Amygdala (tissue), 56 donors: ENCODE measurements at places on chromosomes 3 and 15.

- no peak for DNase-seq
Measured at GRCh38 chr3:115517457-115518050, 105.8 kb upstream of the GAP43 start.

DNA sequence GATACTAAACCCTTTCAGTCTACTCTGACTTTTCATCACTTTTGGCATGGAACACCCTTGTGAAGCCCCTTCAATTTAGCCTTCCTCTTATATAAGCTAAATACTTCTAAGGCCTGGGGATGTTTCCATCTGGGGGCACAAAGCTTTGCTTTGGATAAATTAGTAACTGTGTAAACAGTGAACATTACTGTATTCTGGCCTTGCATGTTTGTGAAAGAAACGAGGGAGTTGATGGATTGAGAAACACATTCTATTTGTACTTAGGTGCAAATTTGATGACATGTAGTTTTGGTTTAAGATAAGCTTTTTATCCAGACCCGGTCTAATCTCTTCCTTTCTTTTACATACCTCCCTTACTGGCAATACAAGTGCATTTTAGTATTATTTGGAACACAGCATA is 19.7 kb downstream of the PSMD6 start:
- DNase-seq, result no peak

- no peak for DNase-seq
Measured at GRCh38 chr15:38041576-38041975, 107.1 kb downstream of the TMCO5A start.

DNA sequence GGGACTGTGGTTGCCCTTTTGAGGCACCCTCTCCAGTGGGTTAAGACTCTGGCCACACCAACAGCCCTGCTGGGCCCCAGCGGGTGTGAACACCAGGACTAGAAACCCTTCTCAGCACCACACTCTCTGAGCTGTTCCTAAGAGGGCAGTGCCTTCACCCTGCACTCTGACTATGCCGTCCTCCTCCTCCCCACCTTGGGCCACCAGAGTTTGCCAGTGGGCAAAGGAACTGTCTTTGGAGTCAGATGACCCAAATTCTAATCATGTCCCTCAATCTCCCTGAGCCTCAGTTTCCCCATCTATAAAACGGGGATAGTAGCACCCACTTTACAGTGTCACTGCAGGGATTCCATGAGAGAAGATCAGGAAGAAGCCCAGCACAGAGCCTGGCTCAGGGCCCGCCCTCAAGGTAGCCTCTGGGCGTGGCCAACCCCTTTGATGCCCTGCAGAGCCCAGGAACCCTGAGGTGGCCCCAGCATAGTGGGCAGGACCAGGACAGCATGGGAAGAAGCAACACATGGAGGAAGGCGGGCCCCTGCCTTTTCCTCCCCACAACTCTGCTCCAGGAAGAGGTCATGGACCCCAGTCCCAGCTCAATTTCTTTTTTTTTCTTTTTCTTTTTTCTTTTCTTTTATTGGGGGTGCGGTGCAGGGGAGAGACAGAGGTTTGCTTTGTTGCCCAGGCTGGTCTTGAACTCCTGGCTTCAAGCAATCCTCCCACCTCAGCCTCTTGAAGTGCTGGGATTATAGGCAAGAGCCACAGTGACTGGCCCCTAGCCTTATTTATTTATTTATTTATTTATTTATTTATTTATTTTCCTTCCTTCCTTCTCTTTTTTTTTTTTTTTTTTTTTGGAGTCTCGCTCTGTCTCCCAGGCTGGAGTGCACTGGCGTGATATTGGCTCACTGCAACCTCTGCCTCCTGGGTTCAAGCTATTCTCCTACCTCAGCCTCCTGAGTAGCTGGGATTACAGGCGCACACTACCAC is 115.7 kb upstream of the LINGO1 start:
- DNase-seq, result no peak

GRCh38 chr3:134477938-134478337 is 7.8 kb downstream of the ANAPC13 start:
- no peak for DNase-seq

DNA sequence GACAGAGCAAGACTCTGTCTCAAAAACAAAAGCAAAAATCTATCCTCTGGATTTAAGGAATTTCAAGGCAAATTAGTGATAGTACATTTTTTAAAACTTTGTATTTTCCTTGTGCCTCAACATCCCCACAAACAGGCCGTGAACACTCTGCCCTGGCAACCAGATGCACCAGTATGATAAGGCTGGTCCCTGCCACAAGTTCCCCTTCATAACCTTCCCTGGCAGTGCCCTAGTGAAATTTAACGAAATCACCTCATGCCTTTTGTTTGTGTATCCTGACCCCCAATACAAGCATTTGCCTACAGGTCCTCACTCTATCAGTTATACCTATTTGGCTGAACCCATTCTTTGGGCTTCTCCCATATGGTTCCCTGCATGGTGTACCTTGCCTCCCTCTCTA is 107.4 kb upstream of the FLNB start:
- no peak for DNase-seq

DNA sequence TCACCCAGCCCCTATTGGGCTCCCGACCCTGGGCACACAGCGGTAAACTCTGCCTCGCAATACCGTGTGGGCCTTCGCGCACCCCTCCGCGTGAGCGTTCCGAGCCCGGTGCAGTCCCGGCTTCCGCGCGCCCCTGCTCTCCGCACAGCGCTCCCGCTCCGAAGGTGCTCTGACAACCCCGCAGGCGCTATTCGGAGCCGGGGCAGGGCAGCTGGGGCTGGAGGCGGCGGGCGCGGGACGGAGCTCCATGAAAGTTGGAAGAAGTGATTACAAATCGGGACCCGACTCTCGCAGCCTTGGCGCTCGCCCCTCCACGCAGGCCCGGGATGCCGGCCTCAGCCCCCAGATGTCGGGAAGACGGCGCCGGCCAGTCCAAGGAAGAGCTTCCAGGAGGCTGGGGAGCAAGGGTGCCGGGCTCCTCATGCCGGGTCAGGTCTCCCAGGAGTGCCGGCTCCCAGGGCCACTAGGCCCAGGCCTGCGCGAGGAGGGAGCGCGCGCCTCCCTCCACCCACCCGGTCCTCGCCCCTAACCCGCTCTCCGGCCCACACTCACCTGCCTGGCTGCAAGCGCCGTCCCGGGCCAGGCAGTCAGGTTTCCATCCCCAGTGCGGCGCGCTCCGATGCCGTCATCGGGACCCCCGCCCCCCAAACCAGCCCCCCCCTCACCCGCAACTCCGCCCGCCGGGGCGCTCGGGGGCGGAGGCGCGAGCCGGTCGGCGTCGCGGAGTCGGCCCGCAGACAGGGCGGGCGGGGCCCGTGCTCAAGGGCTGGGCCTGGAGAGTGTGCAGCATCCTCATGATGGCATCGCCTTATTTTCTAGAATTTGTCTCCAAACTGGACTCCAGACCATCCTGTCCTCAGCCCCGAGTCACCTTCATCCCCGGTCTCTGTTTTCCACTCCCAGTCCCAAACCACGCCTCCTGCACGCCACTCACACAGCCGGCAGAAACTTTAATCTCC is at the start of gene KIF7:
Gene KIF7, minus strand, starts transcription at position 621 of the 959 bp plus-strand sequence. CDS start 2,537 bp downstream, outside the sequence.
- DNase-seq, result no peak

DNA sequence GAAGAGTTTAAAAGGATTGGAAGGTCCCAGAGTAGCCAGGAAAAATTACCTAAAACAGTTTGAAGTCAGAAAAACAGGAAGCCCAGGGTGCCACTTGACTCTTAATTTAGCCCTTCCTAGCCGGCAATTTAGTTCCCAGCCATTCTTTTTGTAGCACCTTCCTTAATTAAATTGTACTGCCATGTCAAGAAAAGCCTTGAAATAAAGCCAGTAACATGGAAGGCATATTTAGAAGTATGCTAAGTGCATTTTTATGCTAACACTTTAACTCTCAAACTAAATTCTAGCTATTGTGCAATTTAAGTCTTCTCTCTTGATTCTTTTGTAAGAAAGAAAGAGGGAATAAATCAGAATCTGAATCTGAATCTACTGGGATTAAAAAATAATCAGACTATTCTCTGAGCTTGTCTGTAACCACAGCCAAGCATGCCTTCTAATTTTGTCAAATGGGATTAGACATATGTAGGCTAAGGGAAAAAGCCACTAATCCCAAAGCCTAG is 43.2 kb downstream of the MAP3K13 start:
- DNase-seq, result no peak

DNA sequence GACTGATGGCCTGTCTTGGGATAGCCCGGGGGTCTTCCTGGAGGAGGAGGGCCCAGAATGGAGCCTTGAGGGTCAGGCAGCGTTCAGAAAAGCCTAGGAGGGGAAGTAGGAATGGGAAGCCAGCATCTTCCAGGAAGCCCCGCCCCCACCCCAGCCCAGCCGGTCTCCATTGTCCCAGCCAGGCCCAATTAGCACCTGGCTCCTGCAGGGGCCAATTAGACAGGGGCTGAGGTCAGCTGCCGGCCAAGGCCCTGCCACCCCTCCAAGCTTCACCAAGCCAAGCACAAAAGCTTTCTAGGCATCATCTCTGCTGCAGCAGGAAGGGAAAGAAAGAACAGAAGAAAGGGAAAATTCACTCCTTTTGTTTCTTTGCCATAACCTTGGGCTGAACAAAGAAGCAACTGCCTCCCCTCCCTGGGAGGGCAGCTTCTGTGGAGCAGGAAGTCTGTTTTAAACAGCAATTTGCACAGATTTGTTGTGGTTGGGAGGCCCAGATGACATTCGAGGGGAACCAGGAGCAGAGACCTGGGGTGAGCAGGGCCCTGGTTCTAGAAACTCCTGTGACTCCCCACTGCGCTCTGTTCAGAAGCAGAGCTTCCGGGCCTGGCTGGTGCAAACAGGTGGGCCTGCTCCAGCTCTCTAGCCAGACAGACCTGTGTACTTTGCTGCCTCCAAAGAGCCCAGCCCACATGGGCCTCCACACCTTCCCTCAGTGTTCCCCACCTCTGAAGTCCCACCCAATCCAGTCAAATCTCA is 47.7 kb downstream of the CYP11A1 start:
- no peak for DNase-seq

GRCh38 chr3:43455233-43455632 is 166.6 kb downstream of the ANO10 start:
- DNase-seq, result no peak

- no peak for DNase-seq
Measured at GRCh38 chr3:31565288-31565687, 32.6 kb downstream of the STT3B start.

DNA sequence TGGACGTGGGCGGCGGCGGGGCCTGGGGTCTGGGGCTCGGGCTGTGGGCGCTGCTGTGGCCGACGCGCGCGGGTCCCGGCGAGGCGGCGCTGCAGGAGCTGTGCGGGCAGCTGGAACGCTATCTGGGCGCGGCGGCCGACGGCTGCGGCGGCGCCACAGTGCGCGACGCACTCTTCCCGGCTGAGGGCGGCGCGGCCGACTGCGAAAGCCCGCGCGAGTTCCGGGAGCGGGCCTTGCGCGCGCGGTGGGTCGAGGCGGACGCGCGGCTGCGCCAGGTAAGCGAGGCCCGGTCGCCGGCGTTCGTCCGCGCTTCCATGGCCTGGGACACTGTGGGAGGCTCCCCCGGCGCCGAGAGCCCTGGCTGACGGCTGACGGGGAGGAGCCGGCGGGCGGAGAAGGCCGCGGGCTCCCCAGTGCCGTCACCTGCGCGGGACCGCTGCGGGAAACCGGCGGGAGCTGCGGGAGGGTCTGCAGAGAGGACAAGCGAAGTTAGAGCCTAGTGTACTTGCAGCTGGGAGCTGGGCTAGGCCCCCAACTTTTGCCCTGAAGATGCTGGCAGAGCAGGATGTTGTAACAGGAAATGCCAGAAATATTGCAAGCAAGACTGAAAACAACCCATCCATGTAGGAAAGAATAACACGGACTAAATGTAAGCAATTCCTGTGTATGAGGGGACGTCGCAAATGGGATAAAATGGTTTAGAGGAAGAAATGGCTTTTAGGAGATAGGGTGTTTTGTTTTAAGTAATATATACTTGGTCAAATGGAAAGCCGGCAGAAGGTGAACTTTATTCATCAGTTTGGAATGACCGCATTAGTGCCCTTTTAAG is 847 bp downstream of the WHAMM start:
- DNase-seq, result no peak

DNA sequence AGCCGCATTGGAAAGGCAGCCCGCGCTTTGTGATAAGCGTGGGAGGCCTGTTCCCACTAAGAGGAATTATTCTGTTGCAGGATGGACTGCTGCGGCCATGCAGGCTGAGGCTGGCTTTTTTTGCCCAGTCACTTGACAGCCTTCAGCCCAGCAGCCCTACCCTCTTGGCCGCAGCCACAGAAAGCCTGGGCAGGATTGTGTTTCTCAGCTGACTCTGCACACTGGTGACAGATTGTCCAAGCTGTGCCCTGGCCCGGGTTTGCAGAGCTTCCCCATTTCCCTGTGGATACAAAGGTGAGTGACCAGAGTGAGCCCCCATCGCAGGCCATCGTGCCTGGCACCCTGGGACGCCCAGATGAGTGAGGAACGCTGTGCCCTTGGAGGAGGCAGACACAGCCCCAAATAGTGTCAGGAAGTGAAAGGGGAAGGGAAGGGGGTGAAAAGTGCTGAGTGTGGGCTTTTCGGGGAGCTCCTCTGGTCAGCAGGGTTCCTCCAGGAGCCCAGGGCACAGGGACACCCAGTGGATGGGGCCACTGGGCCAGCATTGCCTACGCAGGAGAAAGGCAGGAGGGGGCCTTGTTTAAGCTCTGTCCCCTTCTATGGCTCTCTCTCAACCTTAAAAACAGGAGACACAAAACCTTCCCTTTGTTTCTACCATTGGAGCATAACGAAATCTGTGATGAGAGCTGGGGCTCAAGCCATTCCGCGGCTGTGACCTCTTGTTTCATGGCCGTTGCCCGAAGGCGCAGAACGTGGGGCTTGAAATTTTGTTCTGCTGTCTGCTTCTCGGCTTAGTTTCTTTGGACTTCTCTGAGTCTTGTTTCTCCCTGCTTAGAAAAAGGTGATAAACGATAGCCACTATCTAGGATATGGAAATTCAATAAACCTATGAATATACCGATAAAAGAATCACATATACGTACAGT is 91.5 kb upstream of the MEF2A start:
- DNase-seq, result peak; percentile 55

- DNase-seq, result no peak
Measured at GRCh38 chr15:74820056-74820455, 6.4 kb upstream of the CPLX3 start.

- DNase-seq, result no peak
Measured at GRCh38 chr15:74549816-74550215, 8.8 kb downstream of the ARID3B start.
